ENCODE measurements at places on chromosomes 6 and 20.

GRCh38 chr6:31969712-31970603 is 2.0 kb downstream of the DXO start:
- no peak for DNase-seq

- DNase-seq: no peak
Observed at GRCh38 chr6:164827537-164827936, 481.9 kb downstream of the C6orf118 start.

GRCh38 chr6:167454003-167454402 is 129.1 kb downstream of the TTLL2 start:
- no peak for DNase-seq

DNA sequence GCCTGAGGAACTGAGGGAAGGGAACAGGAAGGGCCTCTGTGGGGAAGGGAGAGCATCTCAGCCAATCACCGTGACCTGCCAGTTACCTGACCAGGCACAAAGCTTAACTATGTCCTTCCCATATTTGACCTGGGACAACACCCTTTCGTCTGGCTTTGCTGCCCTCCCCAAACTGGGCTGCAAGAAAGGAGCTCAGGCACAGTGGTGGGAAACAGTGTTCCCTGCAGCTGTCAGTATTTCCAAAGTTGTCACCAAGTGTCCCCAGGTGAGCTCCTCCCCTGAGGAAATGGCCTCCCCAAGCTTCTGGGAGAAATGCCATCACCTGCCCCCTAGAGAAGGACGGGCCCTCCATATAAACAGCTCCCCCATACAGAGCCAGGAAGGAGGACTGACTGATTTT is 17.9 kb downstream of the NCR2 start:
- no peak for DNase-seq
